Panc1 (cell line): ENCODE measurements at places on chromosomes 1 and 21.

- no peak for DNase-seq
Observed at GRCh38 chr1:184752656-184753055, 2.0 kb downstream of the EDEM3 start.

DNA sequence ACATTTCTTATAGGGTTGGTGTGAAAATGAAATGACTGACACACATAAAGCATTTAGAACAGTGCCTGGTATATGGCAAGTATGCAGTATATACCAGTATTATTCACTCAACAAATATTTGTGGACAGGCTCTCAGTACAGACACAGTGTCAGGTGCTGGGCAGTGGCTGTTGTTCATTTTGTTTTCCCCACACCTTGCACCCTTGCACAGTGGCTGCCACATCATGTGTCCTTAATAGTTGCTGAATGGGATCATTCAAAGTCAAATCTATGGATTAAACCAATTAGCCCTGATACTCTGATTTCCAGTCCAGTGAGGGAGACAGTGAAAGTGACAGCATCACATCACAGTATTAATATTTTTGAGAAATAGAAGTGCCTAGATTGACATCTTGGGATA is 2.4 kb downstream of the SLAMF1 start:
- DNase-seq, result no peak

DNA sequence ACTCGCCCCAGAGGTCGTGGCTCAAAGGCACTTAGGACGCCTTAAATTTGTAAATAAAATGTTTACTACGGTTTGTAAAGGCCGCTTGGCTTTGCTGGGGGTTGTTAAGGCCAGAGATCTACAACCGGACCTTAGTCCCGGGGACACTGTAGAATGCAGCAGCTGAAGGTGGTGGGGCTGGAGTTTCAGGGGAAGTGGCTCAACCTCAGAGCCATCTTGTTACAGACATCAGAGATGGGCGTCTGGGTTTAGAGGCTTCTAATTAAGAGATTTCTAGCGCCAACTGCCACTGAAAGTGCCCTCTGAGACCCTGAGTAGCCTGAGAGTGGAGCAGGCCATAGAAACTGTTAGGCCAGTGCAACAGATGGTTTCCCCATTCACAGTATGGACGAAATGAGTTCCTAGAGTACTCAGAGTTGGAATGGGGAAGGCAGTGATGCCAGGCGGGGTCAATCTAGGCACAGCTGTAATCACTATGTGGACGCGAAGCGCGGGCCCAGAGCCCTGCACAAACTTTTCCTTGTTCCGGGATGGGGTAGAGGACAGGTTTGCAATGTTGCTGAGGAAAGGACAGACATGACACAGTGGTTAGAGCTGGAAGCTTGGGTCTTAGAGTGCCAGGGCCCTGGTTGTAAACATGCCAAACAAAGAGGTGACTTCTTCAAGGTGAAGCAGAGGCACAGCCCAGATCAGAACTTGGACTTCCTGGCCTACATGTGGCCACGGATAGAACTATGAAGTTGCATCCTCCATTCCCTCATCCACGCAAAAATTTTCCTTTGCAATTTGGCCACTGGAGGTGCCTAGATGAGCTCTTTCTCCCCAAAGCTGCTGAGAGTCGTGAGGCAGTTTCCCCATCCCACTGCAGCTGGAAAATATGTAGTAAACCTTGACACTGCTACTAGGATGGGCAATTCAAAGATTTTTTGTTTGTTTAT is 6.0 kb downstream of the HLX start:
- DNase-seq, result no peak

DNA sequence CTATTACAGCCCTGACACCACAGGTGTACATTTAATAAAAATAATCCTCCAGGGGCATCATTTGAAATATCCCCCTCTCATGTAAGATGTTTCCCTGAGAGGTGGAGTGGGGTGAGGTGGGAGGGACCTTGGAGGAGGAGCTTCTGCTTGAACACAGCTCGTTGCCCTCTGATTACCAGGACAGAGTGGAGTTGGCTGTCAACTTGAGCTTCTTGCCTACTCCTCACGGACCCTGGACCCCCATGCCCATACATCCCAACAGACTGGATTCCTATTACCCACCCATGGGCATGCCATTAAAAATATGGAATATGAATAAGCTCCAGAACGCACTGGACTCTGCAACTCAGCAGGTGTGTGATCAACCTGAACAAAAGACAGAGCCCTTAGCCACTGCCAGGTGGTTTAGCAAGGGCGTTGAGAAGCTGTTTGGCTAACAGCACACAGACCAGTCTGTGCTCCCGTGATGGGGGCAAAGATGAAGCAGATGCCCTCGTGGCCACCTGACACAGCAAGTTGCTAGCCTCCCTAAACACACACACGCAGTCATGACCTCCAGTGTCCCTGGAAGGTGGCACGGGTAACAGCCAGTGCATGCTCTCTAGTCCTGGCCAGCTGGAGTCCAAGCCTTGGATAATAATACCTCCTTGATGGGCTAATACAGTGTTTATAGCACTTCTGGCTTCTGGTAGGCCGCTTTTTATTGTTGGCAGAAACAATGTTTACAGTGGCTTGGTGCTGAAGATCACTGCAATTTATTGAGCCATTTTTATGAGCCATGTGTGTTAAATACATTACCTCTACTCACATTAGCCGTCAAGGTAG is 155.0 kb downstream of the TOMM20 start:
- DNase-seq, result no peak

- no peak for DNase-seq
Observed at GRCh38 chr1:21175670-21176581, 771 bp downstream of the EIF4G3 start.

DNA sequence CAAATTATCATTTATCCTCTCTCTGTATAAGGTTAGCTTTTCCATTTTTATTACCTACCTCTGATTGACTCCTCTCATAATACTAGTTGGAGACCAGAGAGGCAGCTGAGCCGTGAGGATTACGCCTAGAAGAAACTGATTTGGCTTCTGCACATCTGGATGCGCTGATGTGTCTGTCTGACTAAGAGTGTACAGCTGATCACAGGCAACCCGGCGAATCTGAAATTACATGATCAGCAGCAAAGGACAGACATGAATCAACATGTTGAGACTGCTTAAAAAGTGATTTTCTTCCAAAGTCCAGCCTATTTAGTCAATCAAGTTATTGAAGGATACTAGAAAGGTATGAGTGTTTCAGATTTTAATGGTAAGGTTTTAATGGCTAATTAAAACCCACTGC is 81.2 kb downstream of the PCSK9 start:
- DNase-seq, result no peak

GRCh38 chr21:26195708-26196107 is 25.1 kb upstream of the APP start:
- DNase-seq, result no peak

DNA sequence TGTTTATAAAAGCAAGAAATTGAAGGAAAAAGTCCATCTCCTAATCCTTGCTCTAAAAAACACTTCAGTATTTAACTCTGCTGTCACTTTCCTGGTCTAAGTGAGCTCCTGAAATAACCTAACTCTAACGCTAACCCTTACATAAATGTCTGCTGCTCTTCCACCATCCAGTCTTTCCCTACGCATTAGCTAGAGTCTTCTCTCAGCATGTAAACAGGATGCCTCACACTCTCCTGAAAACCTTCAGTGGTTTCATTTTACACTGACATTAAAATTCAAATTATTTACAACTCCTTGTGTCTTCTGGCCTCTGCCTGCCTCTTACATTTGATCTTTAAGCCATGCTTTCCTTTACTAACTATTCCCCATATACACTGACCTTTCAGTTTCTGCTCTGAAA is 697.6 kb upstream of the CXADR start:
- DNase-seq, result no peak

DNA sequence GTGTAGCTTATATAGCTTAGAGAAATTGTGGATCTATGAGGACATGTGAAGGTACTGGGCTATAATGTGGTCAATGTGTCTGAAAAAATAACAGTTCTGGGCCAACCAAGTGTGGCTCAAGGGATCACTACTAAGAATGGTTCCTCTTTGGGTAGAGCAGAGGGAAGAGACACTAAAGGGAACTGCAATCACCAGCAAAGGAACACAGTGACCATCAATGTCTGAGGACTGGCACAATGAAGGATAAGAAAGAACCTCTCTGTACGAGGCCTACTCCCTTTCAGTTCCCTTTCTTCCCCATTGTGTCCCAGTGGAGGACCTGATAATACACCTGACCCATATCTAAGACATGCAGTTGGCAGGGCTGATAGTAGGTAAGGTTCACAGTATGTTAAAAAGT is 89.9 kb upstream of the JAK1 start:
- DNase-seq, result no peak

DNA sequence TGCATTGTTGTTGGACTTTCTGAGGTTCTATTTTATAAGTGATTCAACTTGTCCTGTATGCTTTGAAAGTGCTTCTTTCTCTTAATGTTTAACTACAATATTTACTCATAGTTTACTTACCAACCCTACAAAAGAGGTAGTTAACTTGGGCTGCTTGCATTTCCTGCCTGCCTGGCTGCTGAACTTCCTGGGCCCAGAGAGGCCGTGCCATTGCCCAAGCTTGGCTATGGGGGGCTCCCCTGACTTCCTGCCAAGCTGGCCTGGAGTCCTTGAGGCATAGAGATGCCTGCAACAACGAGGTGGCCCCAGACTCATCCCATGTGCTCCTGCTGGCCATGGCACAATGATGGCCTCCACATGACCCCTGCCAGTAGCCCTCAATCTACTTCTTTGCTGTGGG is 361.6 kb upstream of the PLD5 start:
- no peak for DNase-seq

DNA sequence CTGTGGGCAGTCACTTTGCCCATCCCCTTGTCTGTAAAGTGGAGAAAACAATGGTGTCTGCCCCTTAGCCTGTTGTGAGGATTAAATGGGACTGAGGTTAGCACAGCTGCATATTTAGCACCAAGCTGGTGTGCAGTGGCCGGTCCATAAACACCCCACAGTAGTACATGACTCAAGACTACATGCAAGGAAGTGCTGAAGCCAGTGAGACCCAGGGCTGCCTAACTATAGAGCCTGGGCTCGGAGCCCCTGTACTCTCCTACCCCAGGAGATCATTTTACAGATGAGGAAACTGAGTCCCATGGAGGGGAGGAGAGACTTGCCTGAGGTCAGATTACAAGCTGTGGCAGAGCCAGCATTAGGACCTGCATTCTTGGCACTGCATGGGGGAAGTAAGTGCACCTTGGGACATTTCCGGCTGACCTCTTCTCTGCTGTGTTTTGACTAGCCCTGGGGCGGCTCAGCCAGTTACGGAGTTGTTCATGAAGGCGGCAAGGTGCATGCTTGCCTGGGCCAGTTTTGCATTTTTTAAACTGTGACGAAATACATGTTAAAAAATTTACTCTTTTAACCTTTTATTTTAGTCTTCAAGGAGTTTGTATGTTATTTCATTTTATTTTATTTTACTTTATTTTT is 3.2 kb downstream of the SERINC2 start:
- no peak for DNase-seq

- DNase-seq, result no peak
Observed at GRCh38 chr1:67792741-67793458, 40.4 kb downstream of the GNG12 start.

- DNase-seq, result no peak
Observed at GRCh38 chr21:29403922-29404538, 105.3 kb downstream of the BACH1 start.

DNA sequence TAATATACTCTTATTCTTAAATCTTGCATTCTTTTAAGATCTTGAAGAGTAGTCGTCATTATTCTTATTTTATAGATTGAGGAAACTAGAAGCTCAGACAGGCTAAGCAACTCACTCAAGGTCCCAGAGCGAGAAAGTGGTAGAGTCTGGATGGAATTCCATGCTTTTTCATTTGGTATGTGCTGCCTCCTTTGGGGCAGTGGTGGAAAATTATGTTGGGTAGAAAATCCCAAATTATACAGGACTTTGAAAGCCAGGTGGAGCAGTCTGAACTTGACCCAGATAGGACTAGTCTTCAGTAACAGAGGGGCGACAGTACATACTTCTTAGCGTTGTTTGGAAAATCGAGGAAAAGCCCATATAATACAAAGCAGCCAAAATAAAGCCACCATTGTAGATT is 205.6 kb downstream of the ATG4C start:
- DNase-seq, result no peak

DNA sequence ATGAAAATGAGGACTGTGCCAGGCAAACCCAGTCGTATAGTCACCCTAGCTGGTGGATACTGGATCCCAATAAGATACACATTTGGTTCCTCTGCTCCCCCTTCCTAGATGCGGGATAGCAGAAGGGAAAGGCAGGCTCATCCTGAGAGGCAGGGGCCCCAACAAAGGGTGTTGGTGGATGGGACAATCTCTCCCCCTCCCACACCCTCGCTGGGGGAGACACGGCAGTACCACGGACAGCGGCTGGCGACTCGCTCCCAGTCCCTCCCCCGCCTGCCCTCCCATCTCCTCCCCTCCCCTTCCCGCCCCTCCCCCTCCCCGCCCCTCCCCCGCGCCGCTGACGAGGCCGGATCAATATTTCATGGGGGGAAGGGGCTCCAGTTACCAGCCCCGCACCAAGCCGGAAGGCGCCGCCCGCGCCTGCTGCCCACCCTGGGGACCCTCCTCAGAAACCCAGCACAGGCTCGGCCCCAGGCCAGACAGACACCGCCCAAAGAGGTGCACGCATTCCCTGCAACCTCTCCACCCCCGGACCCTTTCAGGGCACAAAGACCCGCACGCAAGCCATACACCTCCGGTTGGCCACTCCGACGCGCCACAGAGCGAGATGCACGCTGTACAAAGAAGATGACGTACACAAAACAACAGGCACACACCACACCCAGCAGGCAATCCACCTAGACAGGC is 11.5 kb downstream of the RIMS3 start:
- DNase-seq, result no peak

GRCh38 chr1:38715415-38715814 is 144.2 kb downstream of the RRAGC start:
- no peak for DNase-seq

GRCh38 chr1:5578690-5579089 is 413.5 kb downstream of the NPHP4 start:
- DNase-seq, result no peak

GRCh38 chr1:246193537-246193936 is 313.5 kb downstream of the SMYD3 start:
- no peak for DNase-seq

- no peak for DNase-seq
Observed at GRCh38 chr21:27429710-27430341, 462.9 kb upstream of the ADAMTS5 start.

- DNase-seq, result no peak
Observed at GRCh38 chr1:119871881-119872280, 24.4 kb downstream of the ADAM30 start.

DNA sequence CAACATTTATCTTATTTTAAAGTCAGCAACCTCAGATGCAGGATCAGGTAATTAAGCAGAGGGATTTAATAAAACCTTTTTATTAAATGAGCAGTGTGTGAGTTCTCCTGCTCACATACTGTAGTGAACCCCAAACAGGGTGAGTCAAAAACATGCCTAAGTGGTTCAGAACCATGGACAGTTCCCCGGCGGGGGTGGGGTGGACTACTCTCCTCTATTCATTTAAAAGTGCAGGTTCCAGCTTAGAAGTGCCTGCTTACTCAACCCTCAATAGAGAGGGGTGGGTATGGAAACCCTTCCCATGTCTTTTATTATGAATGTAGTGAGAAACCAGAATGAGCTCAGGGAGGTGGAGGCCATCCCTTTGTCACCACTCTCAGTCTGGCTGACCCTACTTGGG is 397.9 kb downstream of the HHAT start:
- no peak for DNase-seq

- no peak for DNase-seq
Observed at GRCh38 chr1:223222377-223222776, 79.3 kb upstream of the TLR5 start.

- DNase-seq, result no peak
Observed at GRCh38 chr1:118323246-118323645, 138.2 kb upstream of the SPAG17 start.

- DNase-seq, result no peak
Observed at GRCh38 chr1:96144636-96145035, 576.9 kb upstream of the PTBP2 start.

GRCh38 chr1:152089014-152089674 is at the start of gene TCHHL1:
TCHHL1 (minus strand) TSS chr1:152089064; CDS start chr1:152088143, 921 bp downstream.
- DNase-seq, result no peak
